ENCODE measurements at places on chromosomes 1 and 21. TPM values are rescaled to one million over a fixed set of nuclear protein-coding genes. Genes with fewer than 3 reads are reported as not detected.

The RNU1-2 gene
- under 0.01 TPM for total RNA-seq

The PTCH2 gene
- total RNA-seq: under 0.01 TPM

The LCE2A gene
- total RNA-seq: not detected

The IQCC gene
- 1.3 TPM for total RNA-seq

The HES3 gene
- total RNA-seq: not detected

The PTGFR gene
- under 0.01 TPM for total RNA-seq

The ATP1A4 gene
- not detected for total RNA-seq

The PTGER3 gene
- total RNA-seq: not detected

The ZFP69B gene
- total RNA-seq: 3.9 TPM

The ADAMTS5 gene
- under 0.01 TPM for total RNA-seq

The SLAMF7 gene
- total RNA-seq: not detected

The DENND2C gene
- 1.3 TPM for total RNA-seq

The FMO2 gene
- total RNA-seq: under 0.01 TPM

The ZNF683 gene
- not detected for total RNA-seq

The ICOSLG gene
- total RNA-seq: 3.0 TPM

The TMEM52 gene
- 0.65 TPM for total RNA-seq

The HSD3B1 gene
- total RNA-seq: not detected

The TSNAX gene
- total RNA-seq: 35.7 TPM

The RHBDL2 gene
- total RNA-seq: not detected
